Hippocampal formation (tissue), 2 donors: ENCODE measurements at places on chromosomes 16 and 17.

DNA sequence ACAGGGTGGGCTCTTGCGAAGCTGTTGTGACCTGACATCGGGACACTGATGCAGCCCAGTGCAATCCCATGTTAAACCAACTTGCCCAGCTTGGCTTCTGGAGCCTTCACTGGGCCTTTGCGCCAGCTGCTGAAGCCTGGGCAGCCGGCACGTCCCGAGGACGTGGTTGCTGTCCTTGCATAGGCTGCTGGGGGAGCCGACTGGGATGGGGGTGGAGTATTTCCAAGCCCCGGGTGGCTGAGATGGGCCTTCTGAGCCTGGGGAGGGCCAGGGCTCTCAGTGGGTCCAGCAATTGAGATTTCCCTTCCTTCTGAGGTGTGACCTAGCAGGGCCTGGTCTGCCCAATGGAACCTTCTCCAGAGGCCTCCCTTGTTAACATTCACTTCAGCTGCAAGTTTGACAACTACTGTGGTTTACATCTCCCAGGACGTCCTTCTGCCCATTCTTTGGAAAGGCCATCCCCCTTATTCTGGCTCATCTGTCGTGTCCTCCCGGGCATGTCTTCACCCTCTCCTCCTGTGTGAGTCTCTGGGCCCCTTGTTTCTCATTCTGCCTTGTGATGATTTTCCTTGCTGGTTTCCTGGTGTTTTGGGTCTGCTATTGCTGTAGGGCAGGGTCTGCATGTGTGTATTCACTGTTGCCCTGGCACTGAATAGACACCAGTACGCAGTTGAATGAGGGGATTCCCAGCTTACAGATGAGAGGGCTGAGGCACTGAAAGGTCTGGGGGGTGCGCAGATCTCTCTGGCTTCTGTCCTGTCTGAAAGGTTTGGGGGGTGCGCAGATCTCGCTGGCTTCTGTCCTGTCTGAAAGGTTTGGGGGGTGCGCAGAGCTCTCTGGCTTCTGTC is 34.4 kb downstream of the HAPSTR1 start:
- DNase-seq = no peak

- no peak for DNase-seq
Observed at GRCh38 chr17:76983075-76983775, 115.0 kb downstream of the MGAT5B start.

GRCh38 chr17:59641799-59642484 is 22.2 kb downstream of the CLTC start:
- DNase-seq = no peak

- DNase-seq = no peak
Observed at GRCh38 chr16:19210280-19210924, 42.4 kb downstream of the SYT17 start.

DNA sequence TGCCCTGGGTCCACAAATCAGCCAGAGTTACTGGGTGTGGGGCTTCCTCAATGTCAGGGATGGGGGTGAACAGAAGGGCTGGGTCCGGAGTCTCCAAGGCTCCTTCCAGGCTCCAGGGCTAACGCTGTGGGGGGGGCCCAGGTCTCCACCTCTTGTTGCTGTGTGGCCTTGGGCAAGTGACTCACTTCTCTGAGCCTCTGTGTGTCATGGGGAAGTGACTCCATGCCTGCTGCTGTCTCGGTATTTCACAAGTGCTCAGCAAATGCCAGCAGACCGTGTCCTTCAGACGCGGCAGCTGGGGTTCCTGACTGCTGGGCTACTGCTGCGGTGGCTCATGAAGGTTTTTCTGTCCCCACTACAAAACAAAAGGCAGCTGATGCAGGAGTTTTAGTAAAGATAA is 26.6 kb downstream of the JPH3 start:
- no peak for DNase-seq

DNA sequence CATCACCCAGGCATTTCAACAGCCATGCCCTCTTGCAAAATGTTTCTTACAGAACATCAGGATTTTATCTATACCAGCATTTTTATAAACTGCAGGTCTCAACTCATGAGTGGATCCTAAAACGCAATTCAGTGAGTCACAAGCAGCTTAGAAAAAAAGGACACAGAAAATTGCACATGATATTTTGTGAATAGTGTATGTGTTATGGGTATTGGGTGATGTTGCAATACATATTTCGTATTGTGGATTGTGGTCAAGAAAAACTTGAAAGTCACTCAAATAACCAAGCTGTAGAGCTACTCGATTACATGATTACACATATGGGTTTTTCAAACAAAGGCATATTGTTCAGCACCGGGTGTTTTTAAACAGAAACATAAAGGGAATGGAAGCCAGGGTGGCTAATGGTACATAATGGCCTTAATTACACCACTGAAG is 1.4 kb downstream of the WIPI1 start:
- no peak for DNase-seq

- no peak for DNase-seq
Observed at GRCh38 chr17:80858301-80859001, 133.2 kb upstream of the CHMP6 start.

DNA sequence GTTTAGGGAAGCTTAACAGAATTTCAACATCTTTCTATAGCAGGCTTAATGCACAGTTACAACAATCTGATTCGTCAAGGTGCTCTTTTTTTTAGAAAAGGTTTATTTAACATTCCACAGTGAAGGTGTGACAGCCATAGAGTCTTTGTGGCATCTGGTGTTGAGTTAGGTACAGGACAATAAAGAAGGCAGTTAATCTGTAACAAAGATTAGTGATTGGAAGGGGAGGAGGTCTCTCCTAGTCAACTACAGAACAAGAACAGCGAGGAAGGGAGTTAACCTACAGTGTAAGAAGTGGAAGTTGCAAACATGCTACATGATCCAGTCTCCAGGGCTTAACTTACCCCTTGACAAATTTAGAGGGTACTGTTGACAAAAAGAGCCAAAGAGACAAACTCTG is 3.0 kb upstream of the ZDHHC7 start:
- DNase-seq = no peak

- no peak for DNase-seq
Observed at GRCh38 chr16:5852151-5852550, 754.6 kb upstream of the EEF2KMT start.

- DNase-seq = no peak
Observed at GRCh38 chr16:85176541-85177447, 64.5 kb upstream of the CIBAR2 start.

GRCh38 chr17:76547183-76547641 is 7.4 kb downstream of the PRCD start:
- peak; percentile 61 for DNase-seq

DNA sequence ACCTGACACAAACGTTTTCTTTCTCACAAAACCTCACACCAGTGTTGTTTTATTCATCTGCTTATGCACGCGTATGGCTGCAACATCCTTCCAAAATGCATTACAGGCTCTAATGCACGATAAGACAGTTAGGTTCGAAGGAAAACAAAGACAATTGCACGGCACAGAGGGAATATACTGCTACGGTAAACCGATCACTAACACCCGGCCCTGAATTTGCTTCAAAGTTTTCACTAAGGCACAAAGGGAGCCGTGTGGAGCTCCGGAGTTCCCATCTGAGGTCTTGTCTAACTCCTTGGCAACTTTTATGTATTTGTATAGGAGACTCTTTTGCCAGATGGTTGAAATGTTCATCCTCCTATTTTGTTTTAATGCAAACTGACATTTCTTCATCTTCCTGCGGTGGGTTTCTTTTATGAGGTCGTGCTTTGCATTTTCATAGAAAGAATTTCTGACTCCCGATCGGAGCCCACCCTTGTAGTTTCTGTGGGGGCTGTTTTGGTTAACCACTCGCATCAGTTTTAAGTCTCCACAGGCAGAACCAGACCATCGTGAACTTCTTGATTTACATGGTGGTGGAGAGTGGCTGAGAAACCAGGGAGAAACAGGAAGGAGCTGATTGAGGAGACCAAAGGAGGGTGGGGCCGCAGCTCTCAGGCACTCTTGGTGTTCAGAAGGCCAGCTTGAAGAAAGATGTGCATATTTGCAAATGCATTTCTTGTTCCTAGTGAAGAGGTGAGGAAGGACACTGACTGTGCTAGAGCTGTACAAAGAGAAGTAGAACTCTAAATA is 516.8 kb downstream of the MAF start:
- no peak for DNase-seq

DNA sequence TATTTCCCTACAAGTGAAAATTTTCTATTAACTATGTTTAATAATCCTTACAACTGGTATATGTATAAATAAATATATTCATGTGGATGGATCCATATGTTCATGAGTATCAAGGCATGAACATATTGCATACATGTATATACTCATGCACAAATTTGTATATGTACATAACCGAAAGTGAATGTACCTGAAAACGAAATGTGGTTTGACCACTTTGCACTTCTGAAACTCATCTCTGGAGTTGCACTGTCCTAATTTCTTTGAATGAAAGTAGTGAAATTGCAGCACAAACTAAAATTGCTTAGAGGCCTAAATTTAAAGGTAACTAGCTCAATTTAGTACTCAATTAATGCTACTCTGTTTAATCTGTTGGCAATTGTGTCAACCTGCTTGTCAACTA is 27.4 kb upstream of the GNAO1 start:
- DNase-seq = no peak

GRCh38 chr17:39916918-39917317 is 1.5 kb downstream of the GSDMB start:
- no peak for DNase-seq

GRCh38 chr16:48408688-48409087 is 23.5 kb upstream of the SIAH1 start:
- no peak for DNase-seq

GRCh38 chr17:67525239-67526135 is 148.4 kb downstream of the PITPNC1 start:
- no peak for DNase-seq

DNA sequence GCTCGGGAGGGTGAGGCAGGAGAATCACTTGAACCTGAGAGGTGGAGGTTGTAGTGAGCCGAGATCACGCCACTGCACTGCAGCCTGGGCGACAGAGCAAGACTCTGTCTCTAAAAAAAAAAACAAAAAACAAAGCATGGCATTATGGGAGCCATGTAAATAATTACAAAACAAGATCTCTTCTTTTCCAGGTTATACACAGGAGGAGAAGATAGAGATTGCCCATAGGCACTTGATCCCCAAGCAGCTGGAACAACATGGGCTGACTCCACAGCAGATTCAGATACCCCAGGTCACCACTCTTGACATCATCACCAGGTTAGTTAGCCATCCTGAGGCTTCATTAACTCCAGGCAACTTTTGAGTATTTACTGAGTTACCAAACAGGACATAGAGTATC is 52.1 kb upstream of the ABCC11 start:
- DNase-seq = no peak

- no peak for DNase-seq
Observed at GRCh38 chr17:78910497-78911284, 7.7 kb upstream of the CEP295NL start.
